ENCODE measurements at places on chromosomes 12 and 14.

DNA sequence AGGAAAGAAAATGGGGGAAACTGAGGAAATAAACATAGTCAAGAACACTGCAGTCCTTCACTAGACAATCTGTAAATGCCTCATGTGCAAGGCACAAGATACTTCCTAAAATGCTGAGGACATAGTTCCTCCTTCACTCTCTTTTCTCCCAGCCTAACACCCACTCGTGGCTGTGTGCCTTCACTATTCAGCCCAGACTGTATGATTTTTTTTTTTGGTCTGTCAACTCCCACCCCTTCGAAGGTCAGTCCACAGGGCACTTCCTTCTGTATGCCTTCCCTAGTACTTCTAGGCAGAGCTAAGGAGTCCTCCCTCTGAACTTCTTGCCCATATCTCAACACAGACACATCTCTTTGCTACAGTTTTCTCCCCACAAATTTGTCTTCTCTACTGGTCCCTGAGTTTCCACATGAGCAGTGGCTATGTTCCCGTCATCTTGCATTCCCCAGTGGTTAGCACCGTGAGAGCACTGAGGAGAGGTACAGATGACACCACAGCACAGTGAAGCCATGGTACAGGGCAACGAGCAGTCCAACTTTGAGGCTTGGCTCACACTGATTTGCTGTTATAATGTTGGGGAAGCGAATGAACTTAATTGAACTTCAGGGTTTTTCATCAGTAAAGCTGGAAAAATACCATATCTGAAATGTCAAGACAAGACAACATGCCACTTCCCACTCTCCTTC, 24.1 kb upstream of the SYCP3 start:
- DNase-seq, result no peak

DNA sequence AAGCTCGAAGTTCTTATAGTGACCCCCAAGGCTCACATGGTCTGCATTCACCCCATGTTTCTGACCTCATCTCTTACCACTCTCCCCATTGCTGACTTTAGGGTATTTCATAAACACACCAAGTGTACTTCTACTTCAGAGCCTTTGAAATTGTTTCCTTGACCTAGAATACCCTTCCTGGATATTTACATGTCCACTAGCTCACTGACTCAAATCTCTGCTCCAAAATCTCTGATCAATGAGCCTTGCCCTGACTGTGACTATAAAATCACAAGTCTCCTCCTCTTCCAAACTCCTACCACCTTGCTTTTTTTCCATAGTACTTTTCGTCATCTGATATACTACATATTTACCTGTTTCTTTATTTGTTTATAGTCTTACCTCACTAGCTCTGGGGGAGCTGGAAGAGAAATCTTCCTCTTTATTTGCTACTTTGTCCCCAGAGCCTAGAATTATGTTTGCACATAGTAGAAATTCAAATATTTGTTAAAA, 105.1 kb downstream of the RMST start:
- no peak for DNase-seq

GRCh38 chr12:4434301-4434700, 11.3 kb downstream of the FGF6 start:
- no peak for DNase-seq

- no peak for DNase-seq
These were observed 18.2 kb downstream of the BICDL1 start for GRCh38 chr12:120007272-120007671.

GRCh38 chr12:51717326-51717925, 126.4 kb downstream of the SCN8A start:
- no peak for DNase-seq

DNA sequence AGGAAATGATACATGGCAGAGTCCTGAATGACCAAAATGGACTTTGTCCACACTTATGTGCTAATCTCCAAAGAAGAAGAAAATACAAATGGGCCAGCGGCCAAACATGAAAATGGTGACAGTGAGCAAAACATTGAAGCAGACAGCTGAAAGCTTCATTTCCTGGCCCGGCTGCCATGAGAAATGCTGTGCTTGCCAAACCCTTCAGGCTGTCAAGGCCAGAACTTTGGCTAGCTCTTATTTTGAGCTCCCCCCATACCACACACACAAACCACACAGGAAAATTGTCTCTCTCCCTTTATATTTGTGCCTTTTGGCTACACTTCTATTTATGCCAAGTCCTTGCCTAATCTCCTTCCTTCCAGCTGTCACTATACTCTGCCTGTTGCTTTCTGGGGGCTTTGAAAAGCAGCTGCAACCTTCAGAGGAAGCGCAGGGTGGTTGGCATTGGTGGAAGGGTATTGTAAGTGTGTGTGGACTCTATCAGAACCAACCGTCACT, 323.8 kb downstream of the RAD51B start:
- no peak for DNase-seq

GRCh38 chr12:132251741-132252490, 77.5 kb downstream of the GALNT9 start:
- DNase-seq, result no peak

DNA sequence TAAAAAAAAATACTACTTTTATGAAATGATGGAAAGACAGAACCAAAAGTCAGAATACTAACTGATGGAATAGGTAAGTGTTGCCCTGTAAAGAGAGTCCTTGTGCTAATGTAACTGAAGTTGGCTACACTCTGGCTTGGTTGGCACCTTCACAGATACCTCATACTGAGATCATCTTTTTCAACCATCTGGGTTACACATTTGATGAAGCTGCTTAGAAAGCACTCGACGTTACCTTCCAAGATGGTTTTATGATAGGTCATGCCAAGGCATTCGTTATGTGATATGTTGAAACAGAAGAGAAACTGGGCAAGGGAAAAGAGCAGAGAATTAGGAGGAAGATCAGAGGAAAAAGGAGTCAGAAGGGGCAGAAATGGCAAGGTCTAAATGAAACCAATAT, 203.8 kb downstream of the ADAMTS20 start:
- DNase-seq, result no peak

DNA sequence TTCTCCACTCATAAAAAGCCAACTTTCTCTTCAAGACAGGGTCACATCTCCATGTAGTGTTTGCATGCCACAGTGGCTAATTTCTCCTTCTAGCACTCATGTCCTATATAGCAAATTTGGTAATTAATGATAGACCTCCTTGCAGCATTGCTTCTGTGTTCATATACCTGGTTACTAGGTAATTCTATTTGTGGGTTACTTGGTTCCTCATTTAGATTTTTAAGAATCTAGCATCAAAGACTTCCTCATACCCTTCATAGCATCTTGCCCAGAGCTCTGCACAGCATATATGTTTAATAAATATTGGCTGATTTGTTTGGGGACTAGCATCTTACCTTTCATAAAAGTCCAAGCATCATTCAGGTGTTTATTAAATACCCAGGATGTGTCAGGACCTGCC, 152.1 kb downstream of the DUSP6 start:
- no peak for DNase-seq

All from BE2C (cell line).